ENCODE measurements at places on chromosomes 7 and 10.

DNA sequence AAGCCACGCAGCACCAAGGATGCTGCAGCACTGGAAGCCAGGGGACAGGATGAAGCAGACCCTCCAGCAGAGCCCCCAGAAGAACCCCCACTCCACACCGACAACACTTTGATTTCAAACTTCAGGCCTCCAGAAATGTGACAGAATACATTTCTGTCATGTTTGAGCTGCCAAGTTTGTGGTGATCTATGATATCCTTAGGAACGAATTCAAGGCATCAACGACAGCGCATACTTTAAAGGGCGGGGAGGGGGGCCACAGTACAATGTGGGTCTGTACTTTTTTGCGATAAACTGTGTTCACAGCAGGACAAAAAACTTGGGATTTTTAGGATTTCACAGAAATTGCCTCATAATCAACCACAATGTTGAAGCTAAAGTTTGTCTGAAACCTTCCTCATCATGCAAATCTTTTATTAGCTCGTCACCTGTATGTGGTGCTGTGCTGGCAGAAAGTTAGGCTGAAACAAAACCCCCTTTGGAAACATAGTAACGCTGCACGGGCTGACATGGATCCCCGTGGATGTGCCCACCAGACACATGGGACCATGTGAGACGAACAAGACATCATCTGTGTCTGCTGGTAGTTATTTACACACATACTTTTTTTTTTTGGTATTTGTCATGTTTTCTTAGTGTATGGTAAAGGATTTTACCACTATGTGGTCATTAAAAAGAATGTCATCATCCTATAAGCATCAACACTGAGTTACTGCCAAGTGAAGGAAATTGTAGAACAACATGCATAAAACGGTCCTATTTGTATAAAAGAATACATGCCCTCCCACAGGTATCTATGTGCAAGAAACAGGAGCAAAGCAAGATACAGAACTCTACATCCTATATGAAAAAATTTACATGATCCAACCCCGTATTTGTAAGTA, 113.3 kb upstream of the AFAP1L2 start:
- DNase-seq: no peak

- DNase-seq: no peak
Measured at GRCh38 chr7:151459726-151460473, 20.0 kb upstream of the CRYGN start.

DNA sequence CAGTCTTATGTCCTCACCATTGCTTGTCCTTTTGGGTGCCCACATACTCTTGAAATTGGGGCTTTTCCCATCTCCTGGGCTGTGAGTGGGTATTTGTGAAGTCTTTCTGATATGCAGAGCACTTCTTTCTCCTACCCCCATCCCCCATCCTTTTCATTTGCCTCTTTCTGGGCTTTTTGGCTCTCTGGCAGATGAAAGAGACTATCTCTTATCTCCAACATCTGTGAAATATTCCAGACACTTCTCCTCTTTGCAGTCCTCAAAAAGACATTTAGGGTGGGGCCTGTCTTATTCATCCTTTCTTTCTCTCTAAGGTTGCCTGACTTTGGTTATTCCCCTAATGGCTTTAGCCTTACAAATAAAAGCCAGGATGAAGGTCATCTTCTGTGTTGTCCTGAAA, 462.2 kb upstream of the MKI67 start:
- no peak for DNase-seq

DNA sequence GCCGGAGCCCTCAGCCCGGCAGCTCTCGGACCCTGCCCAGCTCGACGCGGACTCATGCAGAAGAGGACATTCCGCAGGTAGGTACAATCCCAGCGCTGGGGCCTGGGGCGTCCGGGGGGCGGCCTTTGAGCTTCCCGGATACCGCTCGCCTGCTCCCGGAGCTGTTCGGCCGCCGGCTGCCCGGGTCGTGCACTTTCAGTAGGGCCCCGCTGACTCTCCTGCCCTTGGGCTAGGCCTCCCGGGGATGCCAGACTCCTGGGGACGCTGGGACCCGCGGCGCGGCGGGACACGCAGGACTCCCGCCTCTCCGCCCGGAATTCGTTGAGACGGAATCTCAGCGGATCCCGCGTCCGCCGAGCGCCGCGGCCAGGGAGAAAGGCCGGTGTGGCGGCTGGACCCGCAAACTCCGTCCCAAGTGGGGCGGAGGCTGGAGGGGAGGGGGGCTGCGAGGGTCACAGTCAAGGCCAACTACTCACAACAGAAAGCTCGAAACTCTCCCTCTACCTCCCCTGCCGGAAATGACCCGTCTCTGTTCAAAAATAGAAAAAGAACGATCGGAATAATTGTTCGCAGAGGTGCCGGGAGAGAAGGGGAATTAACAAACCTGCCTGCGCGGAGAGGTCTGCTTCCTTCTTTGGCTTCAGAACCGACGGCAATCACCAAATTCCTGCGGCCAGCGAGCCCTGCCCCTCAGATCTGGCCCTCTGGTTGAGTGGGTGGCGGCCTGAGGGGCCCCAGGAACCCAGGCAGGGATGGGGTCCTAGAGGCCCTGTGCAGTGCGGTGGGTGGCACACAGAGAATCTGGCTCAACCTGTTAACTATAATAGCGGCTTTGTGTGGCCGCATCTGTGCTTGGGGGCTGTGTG, 9.2 kb downstream of the TLX1 start:
- DNase-seq: no peak

DNA sequence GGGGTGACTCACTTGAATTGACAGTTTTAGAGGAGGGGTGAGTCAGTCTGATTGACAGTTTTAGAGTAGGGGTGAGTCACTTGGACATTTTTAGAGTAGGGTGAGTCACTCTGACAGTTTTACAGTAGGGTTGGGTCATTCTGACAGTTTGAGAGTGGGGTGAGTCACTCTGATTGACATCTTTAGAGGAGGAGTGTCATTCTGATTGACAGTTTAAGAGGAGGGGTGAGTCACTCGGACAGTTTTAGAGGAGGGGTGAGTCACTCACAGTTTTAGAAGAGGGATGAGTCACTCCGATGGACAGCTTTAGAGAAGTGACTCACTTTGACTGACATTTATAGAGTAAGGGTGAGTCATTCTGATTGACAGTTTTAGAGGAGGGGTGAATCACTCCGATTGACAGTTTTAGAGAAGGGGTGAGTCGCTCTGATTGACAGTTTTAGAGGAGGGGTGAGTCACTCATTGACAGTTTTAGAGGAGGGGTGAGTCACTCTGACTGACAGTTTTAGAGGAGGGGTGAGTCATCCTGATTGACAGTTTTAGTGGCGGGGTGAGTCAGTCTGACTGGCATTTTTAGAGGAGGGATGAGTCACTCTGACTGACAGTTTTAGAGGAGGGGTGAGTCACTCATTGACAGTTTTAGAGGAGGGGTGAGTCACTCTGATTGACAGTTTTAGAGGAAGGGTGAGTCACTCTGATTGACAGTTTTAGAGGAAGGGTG, 595.9 kb downstream of the DNAJB6 start:
- DNase-seq: no peak

- DNase-seq: no peak
Measured at GRCh38 chr10:34606890-34607289, 208.2 kb downstream of the PARD3 start.

GRCh38 chr10:71234970-71235685, 22.8 kb downstream of the UNC5B start:
- DNase-seq: no peak

- no peak for DNase-seq
Measured at GRCh38 chr7:84085147-84085546, 109.4 kb downstream of the SEMA3A start.

DNA sequence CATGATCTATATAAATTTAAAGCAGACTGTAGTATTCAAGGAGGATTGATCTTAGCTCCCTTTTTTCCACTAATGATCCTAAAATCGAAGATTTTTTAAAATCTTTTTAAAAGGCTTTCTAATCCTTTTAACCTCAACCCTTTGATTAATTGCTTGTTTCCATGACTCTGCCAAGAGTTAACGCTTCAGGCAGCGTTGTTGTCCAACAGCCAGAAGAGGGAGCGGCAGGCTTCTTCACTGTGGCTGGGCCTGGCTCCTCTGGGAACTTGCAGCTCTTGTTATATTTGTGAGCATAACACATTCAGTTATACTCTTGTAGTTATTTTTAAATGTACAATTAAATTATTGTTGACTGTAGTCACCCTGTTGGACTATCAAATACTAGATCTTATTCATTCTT, 26.3 kb downstream of the CRCP start:
- no peak for DNase-seq

DNA sequence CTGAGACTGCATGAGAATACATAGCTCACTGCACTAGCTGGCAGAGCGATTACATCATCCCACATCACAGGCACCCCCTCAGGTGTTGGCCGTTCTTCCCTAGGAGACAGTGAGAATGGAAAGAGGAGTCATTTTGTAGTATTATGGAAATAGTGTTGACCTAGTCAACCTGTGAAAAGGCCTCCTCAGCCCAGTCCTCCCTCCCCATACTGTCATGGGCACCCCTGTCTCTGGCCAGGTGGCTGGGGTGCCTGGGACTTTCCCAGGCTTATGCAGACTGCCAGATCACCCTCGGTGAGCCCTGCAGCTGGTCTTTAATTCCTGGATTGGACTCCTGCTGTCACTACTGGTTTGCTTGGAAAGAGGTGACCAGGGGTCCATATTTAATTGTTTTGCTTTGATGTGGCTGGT, 4.0 kb downstream of the INPP5A start:
- DNase-seq: no peak

DNA sequence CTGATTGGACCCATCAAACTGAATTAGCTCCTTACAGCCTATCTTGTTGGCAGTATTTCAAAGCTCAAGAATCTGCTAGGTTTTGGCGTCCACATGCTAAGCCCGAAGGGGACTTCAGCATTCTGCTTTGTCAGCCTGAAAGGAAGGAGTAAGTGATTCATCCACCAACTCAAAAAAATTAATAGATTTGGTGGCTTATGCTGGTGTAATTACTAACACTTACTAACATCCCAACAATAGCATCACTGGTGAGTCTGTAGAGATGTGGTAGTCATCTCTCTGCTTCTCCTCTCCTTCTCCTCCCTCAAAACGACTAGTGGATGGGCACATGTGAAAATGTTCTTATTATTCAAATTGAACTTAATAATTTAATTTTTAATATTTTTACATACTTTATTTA, 53.8 kb upstream of the EGR2 start:
- DNase-seq: no peak

GRCh38 chr7:50425318-50425717, 24.8 kb downstream of the FIGNL1 start:
- no peak for DNase-seq

DNA sequence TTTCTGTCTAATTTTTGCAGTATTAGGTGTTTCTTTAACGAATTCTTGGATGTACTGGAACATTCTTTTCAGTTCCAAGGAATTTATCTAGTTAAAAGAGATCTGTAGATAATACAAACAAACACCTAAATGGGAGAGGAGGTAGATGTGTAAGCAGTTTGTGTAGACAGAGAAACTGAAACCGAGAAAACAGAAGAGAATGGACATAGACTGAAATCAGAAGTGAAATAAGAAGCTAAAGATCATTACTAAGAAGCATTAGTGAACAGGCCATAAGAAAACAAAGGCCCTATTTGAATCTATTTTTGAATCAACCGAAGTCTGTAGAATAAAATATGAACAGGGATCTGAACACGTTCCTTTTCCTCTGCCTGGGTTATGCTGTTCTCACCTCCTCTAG, 26.5 kb upstream of the TMEM229A start:
- DNase-seq: no peak

- no peak for DNase-seq
Measured at GRCh38 chr10:15482156-15482555, 111.1 kb upstream of the FAM171A1 start.

DNA sequence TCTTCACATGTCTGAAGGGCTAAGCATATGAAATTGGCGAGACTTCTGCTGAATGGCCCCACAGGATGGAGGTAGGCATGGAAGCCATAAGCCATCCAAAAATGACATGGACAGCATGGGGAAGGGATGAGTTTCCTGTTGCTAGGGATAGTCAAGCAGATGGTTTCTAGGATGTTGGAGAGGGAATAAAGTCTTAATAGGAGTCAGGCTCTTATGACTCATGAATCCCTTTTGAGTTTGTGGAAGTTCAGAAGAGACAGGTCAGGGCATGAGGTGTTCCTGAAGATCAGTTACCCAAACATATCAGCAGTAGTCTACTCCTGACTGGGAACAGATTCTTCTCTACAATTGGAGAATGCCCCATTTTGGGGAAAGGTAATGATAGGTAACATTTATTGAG, 243.9 kb downstream of the REEP3 start:
- DNase-seq: no peak

- no peak for DNase-seq
Measured at GRCh38 chr10:124160176-124160575, 66.8 kb upstream of the CHST15 start.

GRCh38 chr7:135353832-135354231, 120.2 kb downstream of the STRA8 start:
- no peak for DNase-seq

DNA sequence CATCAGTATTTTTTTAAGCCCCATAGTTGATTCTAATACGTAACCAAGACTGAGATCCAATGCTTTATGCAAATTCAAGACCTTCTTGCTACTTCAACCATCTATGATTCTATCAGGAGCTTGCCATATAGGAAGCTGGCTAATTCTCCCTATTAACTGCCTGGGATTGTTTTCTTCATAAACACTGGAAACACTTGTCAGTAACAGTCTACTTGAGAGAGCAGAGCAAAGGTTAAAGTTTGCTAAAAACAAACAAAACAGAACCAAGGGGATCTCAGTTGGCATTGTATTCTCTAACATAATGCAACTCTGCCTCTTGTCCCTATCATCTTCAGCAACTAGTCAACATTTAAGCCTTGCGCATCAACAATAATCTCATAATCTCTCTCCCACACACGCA, 21.0 kb upstream of the PTPN12 start:
- DNase-seq: no peak

DNA sequence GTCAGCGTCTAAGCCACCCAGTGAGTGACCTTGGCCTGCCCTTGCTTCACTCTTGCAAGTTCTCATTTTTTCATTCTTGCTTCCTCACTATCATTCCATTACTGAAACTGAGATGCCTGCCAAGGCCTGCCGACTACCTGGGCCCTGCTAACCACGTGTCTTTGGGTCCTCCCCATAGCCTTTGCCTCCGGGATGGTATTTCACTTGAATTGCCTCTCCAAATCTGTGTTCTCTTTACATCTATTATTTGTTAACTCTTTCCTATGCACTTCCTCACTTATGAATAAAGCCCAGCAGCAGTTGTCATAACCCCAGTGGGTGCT, 234.6 kb downstream of the SNX10 start:
- DNase-seq: no peak

DNA sequence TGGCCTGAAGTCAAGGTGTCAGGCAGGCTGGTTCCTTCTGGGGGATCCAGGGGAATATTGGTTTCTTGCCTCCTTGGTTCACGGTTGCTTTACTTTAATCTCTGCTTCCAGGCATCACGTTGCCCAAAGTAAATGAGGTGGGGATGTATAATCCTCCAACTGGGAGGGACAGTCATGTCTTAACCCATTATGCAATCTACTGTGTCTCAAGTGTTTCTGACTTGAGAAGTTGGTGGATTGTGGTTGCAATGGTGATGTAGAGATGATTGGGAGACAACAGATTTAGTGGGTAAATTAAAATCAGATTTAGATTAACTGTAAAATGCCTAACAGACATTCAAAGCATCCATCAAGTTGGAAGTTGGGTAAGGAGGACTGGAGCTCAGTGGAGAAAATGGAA, 32.7 kb downstream of the TBXAS1 start:
- no peak for DNase-seq

GRCh38 chr7:94178230-94178629, 174.1 kb upstream of the BET1 start:
- no peak for DNase-seq

GRCh38 chr10:117720931-117721835, 178.6 kb downstream of the EMX2 start:
- no peak for DNase-seq

GRCh38 chr10:119509909-119510451, 32.5 kb downstream of the RGS10 start:
- DNase-seq: no peak

- DNase-seq: no peak
Measured at GRCh38 chr7:94380264-94380663, 14.4 kb upstream of the COL1A2 start.

Data from T-helper 17 cell (primary cell).